ENCODE measurements at places on chromosomes 6 and 20.

- no peak for DNase-seq
Observed at GRCh38 chr6:124928851-124929250, 33.4 kb upstream of the RNF217 start.

DNA sequence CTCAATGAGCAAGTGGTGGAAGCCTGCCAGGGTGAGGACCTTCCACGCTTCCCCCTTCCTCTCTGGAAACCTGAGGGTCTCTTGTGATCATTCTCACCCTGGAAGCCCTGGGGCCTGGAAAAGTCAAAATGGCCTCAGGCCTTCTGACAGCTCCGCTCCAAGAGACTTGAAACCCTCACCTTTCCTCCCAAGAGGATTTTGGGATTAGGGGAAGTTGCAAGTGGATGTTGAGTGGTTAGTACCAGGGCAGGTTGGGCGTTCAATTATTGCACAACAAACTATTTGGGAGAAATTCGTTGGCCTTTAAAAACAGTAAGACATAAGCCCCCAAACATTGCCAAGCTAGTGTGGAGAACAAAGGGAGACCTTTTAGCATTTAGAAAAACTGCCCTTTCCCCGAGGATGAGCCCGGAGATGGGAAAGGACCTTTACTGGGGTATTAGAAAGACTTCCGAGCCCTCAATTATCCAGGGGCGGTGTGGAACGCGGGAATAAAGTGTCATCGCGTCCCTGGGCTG lies 4.7 kb downstream of the NKX2-2 start:
- DNase-seq, result no peak

DNA sequence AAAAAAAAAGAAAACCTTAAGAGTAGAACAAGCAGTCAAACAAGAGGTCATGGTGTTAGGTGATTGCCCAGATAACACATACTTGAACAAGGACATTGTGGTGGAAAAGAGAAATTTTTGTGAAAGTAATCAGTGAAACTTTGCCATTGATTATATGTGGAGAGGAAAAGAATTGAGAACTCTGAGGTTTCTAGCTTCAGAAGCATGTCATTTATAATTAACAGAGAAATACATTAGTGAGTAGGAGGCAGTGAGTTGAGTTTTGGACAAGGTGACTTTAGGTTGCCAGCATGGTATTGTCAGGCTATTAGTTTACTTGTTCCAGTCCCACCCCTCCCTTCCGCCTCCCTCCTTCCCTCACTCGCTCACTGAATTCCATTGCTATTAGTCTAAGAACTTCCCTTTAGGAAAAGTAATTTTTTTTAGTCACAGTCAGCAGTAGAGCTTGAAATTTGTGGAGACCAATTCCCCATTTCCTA lies 17.2 kb downstream of the TAB2 start:
- no peak for DNase-seq

GRCh38 chr6:92777146-92777740 lies 642.1 kb downstream of the EPHA7 start:
- DNase-seq, result no peak

DNA sequence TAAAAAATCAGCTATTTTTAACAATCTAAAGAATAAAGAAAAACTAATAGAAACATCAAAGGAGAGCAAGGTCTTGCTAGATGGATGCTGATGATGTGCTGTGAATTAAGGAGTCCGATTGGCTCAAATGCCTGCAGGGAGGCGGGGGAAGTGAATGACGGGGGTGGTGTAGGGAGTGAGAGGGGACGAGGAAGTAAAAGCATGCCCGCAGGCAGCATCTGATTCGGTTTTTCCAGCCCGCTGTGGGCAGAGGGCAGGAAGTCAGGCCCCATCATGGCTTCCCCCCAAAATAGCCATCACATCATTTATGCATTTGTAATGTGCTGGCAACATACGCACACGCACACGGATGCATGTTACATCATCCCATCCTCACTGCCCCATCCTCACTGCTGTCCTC lies 10.3 kb downstream of the RSPO4 start:
- no peak for DNase-seq

DNA sequence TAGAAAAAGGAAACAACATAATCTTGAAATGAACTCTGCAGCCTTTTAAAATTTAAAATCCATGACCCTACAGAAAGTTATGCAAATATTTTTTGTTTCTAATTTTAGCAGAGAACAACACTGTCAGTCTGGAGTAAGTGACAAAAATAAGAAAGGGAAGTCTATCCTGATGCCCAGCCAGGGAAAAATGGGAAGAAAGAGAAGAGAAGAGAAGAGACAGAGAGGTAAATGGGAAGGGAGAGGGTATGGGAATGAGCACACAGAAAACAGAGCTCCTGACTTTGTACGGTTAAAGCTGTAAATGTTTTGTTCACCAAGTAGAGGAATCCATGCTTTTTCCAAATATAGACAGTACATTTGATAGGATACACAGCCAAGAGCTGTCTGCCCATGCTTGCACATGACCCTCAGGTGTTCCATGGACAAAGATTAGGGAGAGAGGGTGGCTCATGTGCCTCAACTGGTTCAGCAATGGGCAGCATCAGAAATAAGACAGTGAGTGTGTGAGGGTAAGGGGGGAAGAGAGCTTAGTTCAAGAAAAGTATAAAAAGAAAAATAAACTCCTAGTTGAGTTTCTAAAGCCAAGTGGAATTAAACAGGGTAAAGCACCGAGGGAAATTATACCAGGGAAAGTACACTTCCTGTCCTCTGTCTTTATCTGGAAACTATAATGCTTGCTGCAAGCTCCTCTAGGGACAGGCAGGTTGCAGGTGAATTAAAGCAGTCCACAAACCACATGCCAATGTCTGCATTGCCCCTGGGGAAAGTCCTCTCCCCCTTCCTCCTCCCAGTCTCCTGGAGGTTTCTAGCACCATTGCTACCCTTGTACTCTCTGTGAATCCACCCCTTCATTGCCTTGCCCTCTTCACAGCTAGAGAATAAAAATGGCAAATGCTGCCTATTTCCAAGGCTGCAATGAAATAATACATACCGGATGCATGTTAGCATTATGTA lies 30.0 kb downstream of the MAP3K5 start:
- no peak for DNase-seq

DNA sequence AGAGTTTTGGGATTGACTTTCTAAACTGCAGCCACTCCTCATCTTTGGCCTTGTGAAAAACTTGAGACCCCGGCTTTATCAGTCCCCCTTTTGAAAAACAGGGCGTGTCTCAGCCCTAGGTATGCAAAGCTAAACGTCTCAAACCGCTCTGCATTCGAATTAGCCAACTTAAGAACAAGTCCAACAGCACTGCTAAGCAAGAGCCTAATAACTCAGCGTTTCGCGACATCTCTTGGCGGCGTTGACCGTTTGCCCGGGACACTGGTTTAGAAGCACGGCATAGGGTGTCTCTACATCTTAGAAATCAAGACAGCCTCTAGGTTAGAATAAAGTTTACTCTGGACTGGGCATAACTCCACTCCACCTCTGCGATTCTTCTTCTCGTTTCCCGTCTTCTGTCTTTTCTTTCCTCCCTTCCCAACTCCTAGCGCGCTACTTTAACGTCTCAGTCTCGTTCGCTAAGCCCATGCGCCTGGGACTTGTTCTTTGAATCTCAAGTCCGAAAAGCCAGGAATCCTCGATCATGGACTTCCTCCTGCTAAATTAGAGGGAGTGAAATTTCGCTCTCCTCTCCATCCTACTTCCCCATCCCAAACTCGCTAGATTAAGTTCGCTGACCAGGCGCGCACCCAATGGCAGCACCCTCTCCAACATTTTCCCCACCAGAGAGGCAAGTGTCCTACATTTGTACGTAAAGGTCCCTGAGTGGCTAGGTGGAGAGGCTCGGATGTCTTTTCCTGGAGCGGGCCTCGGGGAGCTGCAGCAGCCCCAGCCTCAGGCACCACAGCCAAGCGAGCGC lies 10.5 kb upstream of the TFAP2A start:
- no peak for DNase-seq

- DNase-seq, result no peak
Observed at GRCh38 chr20:25295386-25296093, 47.7 kb downstream of the PYGB start.

DNA sequence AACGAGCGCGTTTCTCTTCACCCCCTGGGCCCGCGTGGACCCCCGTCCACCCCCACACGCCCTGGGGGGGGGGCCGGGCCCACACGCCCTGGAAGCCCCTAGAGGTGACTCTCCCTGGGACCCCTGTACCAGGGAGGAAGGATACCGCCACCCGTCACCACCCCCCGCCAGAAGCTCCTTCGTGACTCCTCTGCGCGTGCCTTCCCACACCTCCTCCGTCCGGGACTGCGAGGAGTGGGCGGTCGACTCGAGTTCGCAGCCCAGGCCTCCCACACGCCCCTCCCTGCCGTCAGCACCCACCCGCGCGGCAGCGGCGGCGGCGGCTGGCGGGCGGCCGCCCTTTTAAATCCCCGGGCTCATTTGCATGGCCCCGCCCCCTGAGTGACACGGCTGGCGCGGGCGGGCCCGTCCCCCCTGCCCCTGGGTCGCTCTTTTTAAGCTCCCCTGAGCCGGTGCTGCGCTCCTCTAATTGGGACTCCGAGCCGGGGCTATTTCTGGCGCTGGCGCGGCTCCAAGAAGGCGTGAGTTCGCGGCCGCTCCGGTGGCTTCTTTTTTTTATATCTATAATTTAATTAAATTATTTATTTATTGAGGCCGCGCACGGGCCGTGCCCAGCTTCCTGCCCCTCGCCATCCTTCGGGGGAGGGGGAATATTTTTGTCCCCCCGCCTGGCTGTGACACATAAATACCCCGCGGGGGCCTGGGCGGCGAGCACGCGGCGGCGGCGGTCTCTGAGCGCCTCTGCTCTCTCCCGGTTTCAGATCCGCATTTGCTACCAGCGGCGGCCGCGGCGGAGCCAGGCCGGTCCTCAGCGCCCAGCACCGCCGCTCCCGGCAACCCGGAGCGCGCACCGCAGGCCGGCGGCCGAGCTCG lies at the start of gene HMGA1:
Gene HMGA1, plus strand, starts transcription at position 431 of the 873 bp plus-strand sequence. CDS start 3,908 bp downstream, outside the sequence.
- DNase-seq, result peak; percentile 92
